ENCODE measurements at places on chromosomes 7 and 10. TPM values are rescaled to one million over a fixed set of nuclear protein-coding genes. Genes with fewer than 3 reads are reported as not detected.

- no peak overlapping the region for H3K27ac ChIP-seq
- H3K4me3 ChIP-seq: no peak overlapping the region
- DNase-seq: peak; percentile 59
- H3K4me1 ChIP-seq: peaks cover 19% of the 10 kb centered on the region
- H3K27me3 ChIP-seq: peaks cover 97% of the 10 kb centered on the region
Measured at GRCh38 chr7:27248911-27249723, 6.5 kb downstream of the EVX1 start.

- no peaks in the 10 kb centered on the region for H3K27me3 ChIP-seq
- no peak overlapping the region for H3K4me3 ChIP-seq
- no peaks in the 10 kb centered on the region for H3K36me3 ChIP-seq
Measured at GRCh38 chr7:109522585-109522984, 952.9 kb downstream of the DNAJB9 start.

DNA sequence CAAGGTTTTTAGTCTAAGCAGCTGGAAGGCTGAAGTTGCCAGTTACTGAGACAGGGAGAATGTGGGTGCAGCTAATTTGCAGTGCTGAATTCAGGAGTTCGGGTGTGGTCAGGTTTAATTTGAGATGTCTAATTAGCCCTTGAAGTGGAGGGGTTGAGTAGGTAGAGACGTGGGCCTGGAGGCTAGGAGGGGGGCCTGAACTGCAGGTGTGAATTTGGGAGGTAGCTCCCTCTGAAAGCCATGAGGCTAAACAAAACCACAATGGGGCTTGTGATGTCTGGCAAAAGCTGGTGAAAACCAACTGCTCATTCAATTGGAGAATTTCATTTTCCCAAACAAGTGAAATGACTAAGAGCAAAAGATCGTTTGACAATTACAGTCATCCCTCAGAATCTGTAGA lies 246.0 kb upstream of the NFE2L3 start:
- peaks cover 9% of the 10 kb centered on the region for H3K4me1 ChIP-seq
- no peak overlapping the region for H3K4me3 ChIP-seq
- peaks cover 4% of the 10 kb centered on the region for H3K27me3 ChIP-seq
- H3K36me3 ChIP-seq: no peaks in the 10 kb centered on the region

DNA sequence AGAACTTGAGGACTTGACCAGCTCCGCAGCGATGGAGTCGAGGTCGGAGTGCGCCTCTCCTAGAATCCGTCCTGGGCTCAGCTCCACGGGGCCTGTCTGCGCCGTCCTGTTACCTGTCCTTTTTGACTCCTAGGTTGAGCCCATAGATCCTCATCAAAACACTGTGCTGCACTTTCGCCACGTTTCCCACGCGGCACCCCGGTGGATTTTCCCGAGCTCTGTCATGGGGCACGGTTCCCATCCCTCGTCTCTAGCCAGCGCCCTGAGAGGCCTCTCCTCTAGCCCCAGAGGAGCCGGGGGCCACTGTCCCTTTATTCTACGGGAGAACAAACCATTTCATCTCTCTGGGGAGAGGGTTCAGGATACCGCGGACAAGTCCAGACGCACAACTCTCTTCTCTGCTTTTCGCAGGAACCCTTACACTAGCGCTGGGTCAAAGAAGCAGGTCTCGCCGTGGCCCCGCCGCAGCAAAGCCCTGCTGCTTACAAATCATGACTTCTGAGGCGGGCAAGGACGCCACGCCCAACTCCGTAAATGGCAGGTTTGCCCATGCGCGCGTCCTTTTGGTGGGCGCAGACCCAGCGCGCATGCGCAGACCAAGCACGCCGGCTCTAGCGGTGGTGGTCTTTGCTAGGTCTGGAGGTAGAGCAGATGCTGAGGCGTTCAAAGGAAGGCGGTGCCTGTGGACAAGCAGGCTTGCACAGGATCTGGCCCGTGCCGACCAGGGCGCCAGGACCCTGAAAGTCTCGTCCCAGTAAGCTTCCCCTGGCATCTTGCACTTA lies 10.3 kb upstream of the ANKRD7 start:
- no peak overlapping the region for H3K27ac ChIP-seq
- no peaks in the 10 kb centered on the region for H3K4me1 ChIP-seq
- H3K4me3 ChIP-seq: no peak overlapping the region
- no peaks in the 10 kb centered on the region for H3K27me3 ChIP-seq

DNA sequence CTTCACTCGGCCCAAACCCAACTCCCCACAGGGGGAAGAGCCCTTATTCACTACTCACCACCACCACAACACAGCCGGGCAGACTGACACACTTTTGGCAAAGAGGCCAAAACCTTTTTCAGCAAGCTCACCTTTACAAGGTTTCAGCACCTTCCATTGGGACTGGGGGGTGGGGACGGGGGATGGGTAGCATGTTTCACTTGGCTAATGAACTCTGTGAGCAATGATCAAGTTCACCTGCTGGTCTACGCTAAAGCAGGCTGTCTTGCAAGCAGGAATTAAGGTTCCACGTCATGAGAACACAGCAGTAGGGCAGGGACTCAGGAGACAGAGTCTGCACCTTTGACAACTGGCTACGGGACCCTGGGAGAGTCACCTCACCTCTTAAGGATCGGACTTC lies 7.0 kb downstream of the FAM53B start:
- DNase-seq: no peak
- H3K4me3 ChIP-seq: no peak overlapping the region
- no peaks in the 10 kb centered on the region for H3K27me3 ChIP-seq

- H3K36me3 ChIP-seq: peaks cover under 1% of the 10 kb centered on the region
- H3K27me3 ChIP-seq: peaks cover 14% of the 10 kb centered on the region
- peak within 1 kb of the TSS; percentile 85 for H3K4me3 ChIP-seq
- H3K27ac ChIP-seq: peak within 1 kb of the TSS; percentile 70
- peak; percentile 74 for DNase-seq
Measured at GRCh38 chr7:149773446-149774236, at the start of gene ZNF467. TSS of gene ZNF467 (minus strand) at chr7:149773588. CDS start at chr7:149771032, 2,556 bp downstream.

DNA sequence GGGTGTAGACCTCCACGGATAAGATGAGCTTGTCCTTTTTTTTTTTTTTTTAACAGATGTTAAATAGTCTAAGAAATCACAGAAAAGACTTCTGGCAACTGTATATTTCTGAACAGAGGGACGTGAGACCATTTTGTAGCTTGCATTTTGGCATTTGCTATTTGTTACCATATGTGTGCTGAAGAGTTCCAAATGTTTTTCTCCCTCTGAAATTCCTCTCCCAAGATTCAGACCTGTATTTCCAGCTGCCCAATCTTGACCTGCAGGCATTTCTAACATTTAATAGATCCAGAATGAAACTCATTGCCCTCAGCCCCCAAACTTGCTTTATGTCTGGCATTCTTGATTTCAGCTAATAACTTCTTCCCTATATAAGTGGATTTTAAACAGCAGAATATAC lies 223.1 kb upstream of the FZD1 start:
- DNase-seq: no peak
- peaks cover 7% of the 10 kb centered on the region for H3K4me1 ChIP-seq
- H3K27ac ChIP-seq: no peak overlapping the region
- no peaks in the 10 kb centered on the region for H3K27me3 ChIP-seq

- H3K27ac ChIP-seq: no peak overlapping the region
- H3K27me3 ChIP-seq: no peaks in the 10 kb centered on the region
Measured at GRCh38 chr7:138433583-138434443, 26.2 kb upstream of the TRIM24 start.

DNA sequence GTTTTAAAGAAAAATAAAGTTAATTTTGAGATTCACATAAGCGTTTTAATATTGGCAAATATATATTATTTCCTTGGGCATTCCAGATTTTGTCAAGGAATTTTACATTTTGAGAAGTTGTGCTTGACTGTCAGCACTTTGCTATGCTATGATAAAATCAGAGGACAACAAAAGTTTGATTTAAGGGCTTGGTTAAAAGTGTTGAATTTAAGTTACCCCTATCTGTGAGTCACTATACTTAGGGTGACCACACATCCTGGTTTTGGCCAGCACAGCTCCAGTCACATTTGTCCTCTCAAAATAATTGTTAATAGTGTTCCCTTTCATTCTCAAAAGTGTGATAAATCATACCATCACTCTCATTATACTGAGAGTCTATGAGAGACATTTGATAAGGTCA lies 34.2 kb upstream of the ANK3 start:
- no peak overlapping the region for H3K4me3 ChIP-seq
- no peak overlapping the region for H3K27ac ChIP-seq
- no peaks in the 10 kb centered on the region for H3K36me3 ChIP-seq
- H3K27me3 ChIP-seq: no peaks in the 10 kb centered on the region
- DNase-seq: no peak

- H3K27ac ChIP-seq: no peak overlapping the region
- no peaks in the 10 kb centered on the region for H3K4me1 ChIP-seq
- H3K4me3 ChIP-seq: no peak overlapping the region
- H3K36me3 ChIP-seq: peaks cover 19% of the 10 kb centered on the region
Measured at GRCh38 chr7:98200364-98200763, 10.9 kb upstream of the BHLHA15 start.

DNA sequence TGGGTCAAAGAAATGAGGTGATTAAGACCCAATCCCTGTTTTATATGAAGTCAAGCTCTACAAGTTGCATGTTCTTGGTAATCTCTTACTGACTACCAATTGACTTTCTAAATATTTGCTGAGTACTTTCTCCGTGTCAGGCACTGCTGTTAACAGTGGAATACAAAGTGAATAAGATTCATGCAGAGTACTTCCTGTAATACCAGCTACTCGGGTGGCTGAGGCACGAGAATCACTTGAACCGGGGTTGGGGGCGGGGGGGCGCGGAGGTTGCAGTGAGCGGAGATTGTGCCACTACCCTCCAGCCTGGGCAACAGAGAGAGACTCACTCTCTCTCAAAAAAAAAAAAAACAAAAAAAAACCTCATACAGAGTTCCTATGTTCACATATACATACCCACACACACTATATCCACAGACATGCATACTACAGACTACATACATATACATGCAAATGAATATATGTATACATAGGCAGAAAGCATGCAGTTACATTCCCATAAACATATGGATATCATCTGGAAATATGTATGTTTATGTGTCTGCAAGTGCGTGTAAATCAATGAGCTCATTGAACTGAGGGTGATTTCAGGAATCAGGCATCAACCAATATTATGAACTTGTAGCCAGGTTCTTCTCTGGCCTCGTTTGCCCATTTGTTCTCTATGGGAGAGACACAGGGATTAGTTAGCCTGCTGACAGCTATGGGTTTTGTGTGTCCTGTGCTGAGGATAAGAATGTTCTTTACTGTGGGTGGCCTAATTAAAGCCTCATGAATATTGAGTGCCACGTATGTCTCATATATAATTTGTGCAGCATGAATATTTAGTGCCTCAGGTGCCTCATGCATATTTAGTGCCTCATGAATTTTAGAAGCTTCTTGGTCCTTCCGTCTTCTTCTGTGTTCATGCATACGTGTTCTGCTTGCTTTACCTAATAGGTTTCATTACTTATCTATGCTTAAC lies 73.9 kb downstream of the BICC1 start:
- H3K27me3 ChIP-seq: no peaks in the 10 kb centered on the region
- peaks cover 11% of the 10 kb centered on the region for H3K36me3 ChIP-seq
- no peak overlapping the region for H3K27ac ChIP-seq
- no peak overlapping the region for H3K4me3 ChIP-seq
- DNase-seq: no peak

DNA sequence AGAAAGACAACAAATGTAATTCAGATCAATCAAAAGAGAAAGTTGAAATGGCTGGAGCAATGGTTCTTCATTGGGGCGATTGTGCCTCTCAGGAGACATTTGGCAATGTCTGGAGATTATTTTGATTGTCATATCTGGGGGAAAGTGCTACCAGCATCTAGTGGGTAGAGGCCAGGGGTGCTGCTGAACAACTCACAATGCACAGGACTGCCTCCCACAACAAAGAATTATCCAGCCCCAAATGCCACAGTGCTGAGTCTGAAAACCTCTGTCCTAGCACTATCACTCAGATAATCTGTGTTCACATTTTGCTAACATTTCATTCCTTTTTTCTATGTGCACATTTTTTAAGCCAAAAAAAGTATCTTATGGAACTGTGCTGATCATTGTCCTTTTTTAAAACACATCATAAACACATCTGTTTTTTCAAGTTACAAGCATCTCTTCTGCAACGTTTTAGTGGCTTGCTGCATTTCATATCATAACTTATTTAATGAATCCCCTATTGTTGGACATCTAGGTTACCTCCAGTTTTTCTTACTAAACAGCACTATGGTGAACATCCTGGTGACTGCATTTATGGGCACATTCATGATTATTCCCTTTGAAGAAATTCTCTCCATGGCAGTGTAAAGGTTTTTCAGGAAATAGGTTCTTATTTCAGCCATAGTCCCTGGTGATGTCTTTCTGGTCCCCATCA lies 114.2 kb downstream of the C10orf105 start:
- H3K27me3 ChIP-seq: peaks cover 9% of the 10 kb centered on the region
- no peaks in the 10 kb centered on the region for H3K36me3 ChIP-seq
- DNase-seq: no peak
- peaks cover 39% of the 10 kb centered on the region for H3K4me1 ChIP-seq

DNA sequence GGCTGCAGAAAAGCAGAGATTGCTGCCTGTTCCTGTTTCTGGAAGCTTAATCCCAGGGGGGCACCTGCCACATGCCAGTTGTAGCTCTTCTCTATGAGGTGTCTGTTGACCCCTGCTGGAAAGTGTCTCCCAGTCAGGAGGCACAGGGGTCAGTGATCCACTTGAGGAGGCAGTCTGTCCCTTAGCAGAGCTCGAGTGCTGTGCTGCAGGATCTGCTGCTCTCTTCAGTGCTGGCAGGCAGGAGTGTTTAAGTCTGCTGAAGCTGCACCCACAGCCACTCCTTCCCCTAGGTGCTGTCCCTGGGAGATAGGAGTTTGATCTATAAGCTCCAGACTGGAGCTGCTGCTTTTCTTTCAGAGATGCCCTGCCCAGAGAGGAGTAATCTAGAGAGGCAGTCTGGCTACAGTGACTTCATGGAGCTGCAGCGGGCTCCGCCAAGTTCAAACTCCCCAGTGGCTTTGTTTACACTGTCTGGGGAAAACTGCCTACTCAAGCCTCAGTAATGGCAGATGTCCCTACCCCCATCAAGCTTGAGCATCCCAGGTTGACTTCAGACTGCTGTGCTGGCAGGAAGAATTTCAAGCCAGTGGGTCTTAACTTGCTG lies 57.6 kb upstream of the CROT start:
- H3K27ac ChIP-seq: no peak overlapping the region
- DNase-seq: no peak
- H3K36me3 ChIP-seq: no peaks in the 10 kb centered on the region
- H3K27me3 ChIP-seq: no peaks in the 10 kb centered on the region

DNA sequence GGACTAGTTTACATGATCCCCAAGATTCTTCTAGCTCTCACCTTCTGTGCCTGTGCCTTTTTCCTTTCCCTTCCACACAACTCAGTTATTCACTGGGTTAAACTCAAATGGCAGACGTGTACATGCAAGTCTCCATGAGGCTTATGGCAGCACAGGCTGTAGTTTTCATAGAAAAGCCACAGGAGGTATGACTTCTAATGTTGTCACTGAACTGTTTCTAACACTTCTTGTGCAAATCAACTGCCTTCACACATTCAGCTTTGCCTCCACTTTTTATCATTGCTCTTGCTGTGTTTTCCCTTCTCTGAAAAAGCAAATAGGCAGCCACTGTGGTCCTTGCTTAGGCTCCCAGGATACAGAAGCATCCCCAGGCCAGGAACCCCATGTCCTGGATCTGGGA lies 5.3 kb upstream of the GIMAP5 start:
- H3K4me1 ChIP-seq: no peaks in the 10 kb centered on the region
- peaks cover 58% of the 10 kb centered on the region for H3K27me3 ChIP-seq
- no peak for DNase-seq

LRIT1 gene
- not detected for total RNA-seq

HPSE2 gene
- total RNA-seq: 19.8 TPM

SPAM1 gene
- total RNA-seq: not detected

ABCC2 gene
- total RNA-seq: 64.0 TPM

All from type B pancreatic cell (in vitro differentiated cells).